Epithelial cell of proximal tubule (primary cell): ENCODE measurements at places on chromosomes 12 and 14. TPM values are rescaled to one million over a fixed set of nuclear protein-coding genes. Genes with fewer than 3 reads are reported as not detected.

IPO4 gene
- total RNA-seq = 60.4 and 102 TPM in 2 replicates

PLD4 gene
- total RNA-seq = not detected in 2 replicates

GLIPR1L2 gene
- total RNA-seq = 0.12 and 0.14 TPM in 2 replicates

SPSB2 gene
- 9.5 and 17.2 TPM in 2 replicates for total RNA-seq

PMCH gene
- total RNA-seq = not detected in 2 replicates

TMEM229B gene
- 0.14 and 2.2 TPM in 2 replicates for total RNA-seq

GNB3 gene
- total RNA-seq = 0.29 and 4.2 TPM in 2 replicates

MMP17 gene
- 0.69 and 3.6 TPM in 2 replicates for total RNA-seq

HOXC12 gene
- not detected in 2 replicates for total RNA-seq

KCNA5 gene
- not detected in 2 replicates for total RNA-seq

ESR2 gene
- total RNA-seq = under 0.01 and 0.06 TPM in 2 replicates
